ENCODE measurements at places on chromosomes 7 and 10. TPM values are rescaled to one million over a fixed set of nuclear protein-coding genes. Genes with fewer than 3 reads are reported as not detected.

SPRN gene
- not detected for total RNA-seq

GRCh38 chr10:86373828-86374227, 7.2 kb upstream of the GRID1 start:
- no peak for DNase-seq

GRCh38 chr10:92787557-92788152, 60.7 kb upstream of the EXOC6 start:
- no peak for DNase-seq

DNA sequence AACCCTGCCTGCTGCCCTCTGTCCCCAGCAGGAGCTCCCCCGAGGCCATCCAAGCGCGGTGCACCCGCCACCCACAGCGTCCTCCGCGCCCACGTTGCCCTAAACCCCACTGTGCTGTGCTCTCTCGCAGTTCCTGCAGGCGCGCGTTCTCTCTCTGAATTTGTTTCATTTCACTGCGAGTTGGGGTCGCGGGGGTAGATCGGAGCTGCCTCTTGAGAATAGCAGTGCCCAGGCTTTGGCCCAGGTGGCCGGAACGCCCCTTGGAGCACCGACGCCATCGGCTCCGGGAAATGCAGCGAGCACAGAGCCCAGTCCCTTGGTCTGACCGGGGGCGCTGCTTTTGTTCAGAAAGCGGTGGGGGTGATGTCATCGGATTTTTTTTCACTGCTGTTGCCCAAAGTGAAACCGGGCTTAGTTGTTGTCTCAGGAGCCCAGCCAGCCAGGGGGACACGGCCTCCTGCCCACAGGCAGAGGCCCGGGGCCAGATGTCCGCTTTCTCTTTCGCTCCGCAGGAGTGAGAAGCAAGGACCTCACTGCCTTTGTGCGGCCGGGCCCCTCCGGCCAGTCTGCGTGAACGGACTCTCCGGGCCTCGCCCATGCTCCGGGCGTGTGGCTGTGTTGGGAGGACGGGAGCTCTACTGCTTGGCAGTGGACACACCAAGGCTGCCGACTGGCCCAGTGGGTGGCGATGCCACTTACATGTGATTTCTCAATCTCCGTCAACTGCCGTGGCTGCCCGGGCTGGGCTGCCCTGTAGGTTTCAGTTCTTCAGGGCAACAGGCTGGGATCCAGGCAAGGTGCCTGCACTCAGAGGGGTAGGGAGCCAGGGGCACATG, 43.1 kb downstream of the FOXK1 start:
- DNase-seq: peak; percentile 96

- no peak for DNase-seq
Measured at GRCh38 chr7:155394413-155394812, 63.5 kb upstream of the EN2 start.

GRCh38 chr10:128981251-128981650, 485.8 kb upstream of the MGMT start:
- DNase-seq: no peak

DNA sequence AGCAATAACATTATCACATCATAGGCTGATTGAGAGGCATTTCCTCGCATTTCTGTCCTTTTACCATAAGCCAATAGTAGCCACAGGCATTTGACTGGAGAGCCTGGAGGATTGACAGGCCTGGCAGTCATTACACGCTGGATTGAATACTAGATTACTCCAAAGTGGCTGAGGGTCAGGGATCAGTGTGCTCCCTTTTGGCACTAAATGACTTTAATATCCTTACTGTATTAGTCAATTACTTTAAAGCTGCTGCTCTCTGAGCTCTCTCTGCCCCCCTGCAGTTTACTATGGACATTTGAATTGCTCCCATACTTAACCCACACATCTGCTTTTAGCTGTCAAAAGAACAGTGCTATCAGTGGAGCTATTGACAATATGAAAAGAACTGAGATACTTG, 302.0 kb downstream of the TFEC start:
- DNase-seq: no peak

DNA sequence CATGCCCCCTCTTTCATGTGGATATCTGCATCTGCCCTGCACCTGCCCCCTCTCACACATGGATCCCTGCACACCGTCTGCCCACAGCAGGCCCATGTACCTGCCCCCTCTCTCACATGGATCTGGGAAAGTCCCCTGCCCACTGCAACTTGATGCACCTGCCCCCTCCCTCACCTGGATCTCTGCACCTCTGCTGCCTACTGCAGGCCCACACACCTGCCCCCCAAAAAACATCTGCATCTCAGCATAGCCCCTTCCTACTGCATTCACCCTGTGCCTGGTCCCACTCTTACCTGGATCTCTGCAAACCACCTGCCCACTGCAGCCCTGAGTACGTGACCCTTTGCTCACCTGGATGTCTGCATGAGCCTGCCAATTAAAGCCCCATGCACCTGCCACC, 479.8 kb downstream of the PTPRN2 start:
- peak; percentile 30 for DNase-seq

FKBP6 gene
- total RNA-seq: not detected
